Neural crest cell (in vitro differentiated cells): ENCODE measurements at places on chromosomes 1 and 21. TPM values are rescaled to one million over a fixed set of nuclear protein-coding genes. Genes with fewer than 3 reads are reported as not detected.

Gene TMEM79
- 4.3 and 4.6 TPM in 2 replicates for total RNA-seq

Gene HSD11B1
- not detected in 2 replicates for total RNA-seq

- H3K4me1 ChIP-seq: peaks cover 6% of the 10 kb centered on the region
- H3K27me3 ChIP-seq: no peaks in the 10 kb centered on the region
- peaks cover 10% of the 10 kb centered on the region for H3K36me3 ChIP-seq
- H3K27ac ChIP-seq: peak overlapping the region; percentile 32
- DNase-seq: no peak
- no peak overlapping the region for H3K4me3 ChIP-seq
These were observed 23.9 kb downstream of the MEF2D start for GRCh38 chr1:156476501-156477298.

DNA sequence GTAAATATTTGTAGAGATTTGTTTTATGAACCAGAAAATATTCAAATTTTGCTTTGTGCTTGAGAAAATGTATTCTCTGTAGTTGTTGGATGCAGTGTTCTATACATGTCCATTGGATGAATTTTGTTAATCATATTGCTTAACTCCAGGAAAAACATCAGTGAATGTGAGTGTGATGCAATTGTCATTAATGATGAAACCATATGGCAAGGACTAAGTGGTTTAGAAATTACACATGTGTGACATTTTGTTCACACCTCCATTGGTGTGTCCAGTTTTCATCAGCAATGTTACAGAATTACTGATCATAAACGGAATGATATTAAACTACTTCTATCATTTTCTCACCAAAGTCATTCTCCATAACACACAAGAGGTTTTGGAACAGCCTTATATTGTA lies 151.8 kb upstream of the ST6GALNAC5 start:
- no peaks in the 10 kb centered on the region for H3K27me3 ChIP-seq
- no peaks in the 10 kb centered on the region for H3K36me3 ChIP-seq
- H3K4me3 ChIP-seq: no peak overlapping the region
- H3K27ac ChIP-seq: no peak overlapping the region
